Stimulated activated CD4-positive, alpha-beta T cell treated with anti-CD3 and anti-CD28 coated beads, Interleukin-2, amount 100 ng/mL, for 24 hours (primary cell): ENCODE measurements at places on chromosomes 5 and 9.

GRCh38 chr9:111106202-111106601 lies 67.9 kb upstream of the LPAR1 start:
- DNase-seq, result no peak

- DNase-seq, result no peak
Observed at GRCh38 chr9:94010980-94011533, 55.9 kb upstream of the BARX1 start.

GRCh38 chr5:129820-130219 lies 37.9 kb downstream of the PLEKHG4B start:
- DNase-seq, result no peak

- DNase-seq, result no peak
Observed at GRCh38 chr5:16406630-16407029, 59.0 kb downstream of the ZNF622 start.

- DNase-seq, result no peak
Observed at GRCh38 chr9:98312365-98312764, 56.9 kb upstream of the TBC1D2 start.

GRCh38 chr5:175840050-175840841 lies 31.1 kb upstream of the CPLX2 start:
- no peak for DNase-seq

GRCh38 chr9:86822006-86822801 lies 125.1 kb downstream of the GAS1 start:
- no peak for DNase-seq

DNA sequence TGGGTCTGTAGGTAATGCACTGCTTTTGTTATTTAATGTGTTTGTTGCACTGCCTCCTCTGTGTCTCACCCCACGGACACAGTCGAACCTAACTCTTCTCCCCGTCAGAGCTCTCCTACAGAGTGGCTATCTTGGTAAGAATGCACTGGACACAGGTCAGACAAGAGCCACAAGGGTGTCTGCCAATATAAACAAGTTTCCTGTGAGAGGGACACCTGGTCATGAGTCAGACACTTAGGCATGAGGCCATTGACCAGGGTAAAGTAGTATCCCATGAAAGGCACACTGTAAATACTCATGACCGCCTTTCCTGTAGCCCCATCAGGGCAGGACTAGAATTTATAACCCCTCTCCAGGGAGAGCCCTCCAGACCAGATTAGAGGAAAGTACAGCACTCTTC lies 115.5 kb downstream of the SLC12A2 start:
- DNase-seq, result no peak
